ENCODE measurements at places on chromosomes 3 and 15.

GRCh38 chr3:193574488-193575070 lies 18.4 kb upstream of the OPA1 start:
- no peak for DNase-seq

- DNase-seq = no peak
These were observed 36.5 kb upstream of the DUSP7 start for GRCh38 chr3:52092891-52093290.

- DNase-seq = no peak
These were observed 57.7 kb downstream of the PXYLP1 start for GRCh38 chr3:141289228-141289772.

DNA sequence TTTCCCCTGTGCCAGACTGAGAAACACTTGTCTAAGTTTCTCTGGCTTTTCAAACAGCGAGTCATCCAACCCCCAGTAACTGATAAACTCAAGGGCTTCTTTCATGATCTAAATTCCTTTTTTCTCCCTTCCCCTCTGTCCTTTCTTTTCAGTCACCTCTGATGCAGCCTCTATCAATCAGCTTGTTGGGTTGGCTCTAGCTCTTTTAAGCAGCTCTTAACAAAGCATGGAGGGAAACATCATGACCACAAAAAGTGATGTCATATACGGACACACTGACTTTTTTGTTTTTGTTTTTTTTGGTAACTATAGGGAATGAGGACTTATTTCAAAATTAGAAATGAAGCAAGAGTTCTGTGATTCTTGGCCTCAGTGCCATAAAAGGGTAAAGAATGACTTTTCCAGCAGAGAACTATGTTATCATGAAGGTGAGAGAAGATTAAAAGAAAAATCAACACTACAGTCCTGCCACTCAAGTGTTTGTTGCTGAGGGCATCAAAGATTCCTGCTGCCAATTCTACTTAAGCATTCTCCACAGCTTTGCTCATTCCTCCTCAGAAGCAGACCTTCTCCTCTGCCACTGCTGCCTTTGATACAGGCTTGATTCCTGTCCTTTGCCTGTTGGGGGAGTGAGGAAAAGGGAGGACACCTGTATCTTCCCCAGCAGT lies 457.0 kb upstream of the ONECUT1 start:
- DNase-seq = no peak

GRCh38 chr3:13191016-13191415 lies 117.8 kb upstream of the IQSEC1 start:
- no peak for DNase-seq

Data from stimulated activated CD8-positive, alpha-beta memory T cell treated with anti-CD3 and anti-CD28 coated beads, Interleukin-4, amount 100 ng/mL, for 1 hour (primary cell).